Brain pericyte (primary cell): ENCODE measurements at places on chromosomes 3 and 15.

- DNase-seq: no peak
Measured at GRCh38 chr15:42073418-42073817, 20.9 kb downstream of the PLA2G4D start.

DNA sequence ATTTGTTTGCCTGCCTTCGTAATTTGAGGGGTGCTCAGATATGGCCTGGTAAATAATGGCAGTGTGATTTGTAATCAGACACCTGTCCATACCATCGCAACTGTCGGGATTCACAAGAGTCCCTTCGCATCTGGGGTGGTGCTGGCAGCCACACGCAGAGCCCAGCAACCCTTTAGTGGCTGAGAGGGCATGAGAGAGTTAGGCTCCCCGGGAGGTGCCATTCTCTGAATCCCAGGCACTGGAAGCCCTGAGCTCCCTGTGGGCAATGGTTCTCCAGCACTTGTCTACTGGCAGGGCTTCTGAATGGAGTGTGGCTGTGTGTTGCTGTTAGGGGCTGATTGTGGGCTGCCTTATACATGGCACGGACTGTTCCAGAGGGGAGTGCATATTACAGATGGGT lies 230.1 kb downstream of the EBLN2 start:
- no peak for DNase-seq

DNA sequence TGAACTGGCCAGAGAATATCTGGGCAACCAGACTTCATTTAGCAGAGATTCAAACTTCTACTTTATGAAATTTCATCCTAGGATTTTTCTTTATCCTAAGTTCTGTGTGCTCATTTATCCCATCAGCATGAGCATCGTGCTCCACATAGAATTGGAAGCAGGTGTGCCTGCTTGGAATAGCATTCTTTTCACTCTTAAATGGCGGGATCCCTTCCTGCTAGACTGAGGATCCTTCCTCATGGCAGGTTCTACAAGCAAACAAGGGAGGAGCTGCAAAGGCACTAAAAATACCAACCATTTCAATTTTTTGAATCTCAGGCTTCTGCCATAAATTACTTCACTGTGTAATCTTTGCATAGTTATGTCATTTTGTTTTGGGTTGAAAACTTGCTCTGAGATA lies 74.6 kb upstream of the FLNB start:
- DNase-seq: no peak

DNA sequence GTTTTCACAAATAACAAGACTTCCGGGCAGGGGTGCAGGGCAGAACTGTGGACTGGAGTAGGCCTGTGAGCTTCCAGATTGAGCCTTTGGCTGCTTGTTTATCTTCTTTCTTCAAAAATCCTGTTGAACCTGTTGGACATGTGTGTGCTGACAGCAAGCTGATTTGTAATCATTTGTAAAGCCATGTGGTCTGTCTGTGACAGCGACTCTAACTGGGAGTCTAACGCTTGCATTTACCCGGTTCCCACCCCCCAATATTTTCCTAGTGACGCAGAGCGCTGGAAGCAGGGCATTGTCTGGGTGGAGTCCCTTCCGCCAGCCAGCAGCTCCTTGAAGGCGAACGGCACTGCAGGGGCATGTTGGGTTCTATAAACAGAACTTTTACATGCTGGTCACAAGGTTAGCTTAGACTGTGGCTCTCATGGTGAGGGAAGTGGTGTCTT lies 85.7 kb upstream of the MYZAP start:
- DNase-seq: peak; percentile 81

GRCh38 chr3:107430214-107430995 lies 53.2 kb downstream of the CCDC54 start:
- DNase-seq: peak; percentile 11

DNA sequence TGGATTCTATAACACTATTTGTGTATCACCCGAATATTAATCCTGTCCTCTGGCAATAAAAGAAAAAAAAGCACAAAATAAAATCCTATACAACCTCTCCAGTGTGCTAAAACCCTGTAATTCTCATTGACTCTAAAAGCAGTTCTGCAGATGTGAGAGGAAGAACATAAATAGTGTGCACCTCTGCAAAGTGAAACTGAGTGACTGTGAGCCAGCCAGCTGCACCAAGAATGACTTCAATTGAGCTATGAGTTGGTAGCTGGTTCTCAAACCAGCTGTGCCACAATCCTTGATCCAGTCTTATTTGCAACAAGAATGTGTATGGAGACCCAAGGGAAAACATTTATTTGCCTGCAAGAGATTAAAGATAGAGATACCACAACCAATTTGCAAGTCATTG lies 31.2 kb upstream of the COL8A1 start:
- DNase-seq: no peak
